Fibroblast of lung (primary cell): ENCODE measurements at places on chromosomes 3 and 15. TPM values are rescaled to one million over a fixed set of nuclear protein-coding genes. Genes with fewer than 3 reads are reported as not detected.

ERICH6 gene
- under 0.01 TPM in 1 of 2 replicates, not detected in the other for total RNA-seq

CACNA2D3 gene
- 0.77 and 1.8 TPM in 2 replicates for total RNA-seq

PAQR5 gene
- 9.8 and 16.2 TPM in 2 replicates for total RNA-seq

SLMAP gene
- total RNA-seq, result 43.1 and 55.5 TPM in 2 replicates

MASP1 gene
- total RNA-seq, result 56.2 and 328 TPM in 2 replicates

CLRN1 gene
- total RNA-seq, result not detected in 2 replicates

CHST13 gene
- total RNA-seq, result under 0.01 TPM in 2 replicates

RASGRP1 gene
- not detected in 2 replicates for total RNA-seq

TMIE gene
- 0.51 and 2.0 TPM in 2 replicates for total RNA-seq

GREM1 gene
- 113 and 364 TPM in 2 replicates for total RNA-seq

SCAMP2 gene
- 11.8 and 15.5 TPM in 2 replicates for total RNA-seq

CDHR4 gene
- under 0.01 TPM in 1 of 2 replicates, not detected in the other for total RNA-seq

RGMA gene
- total RNA-seq, result 1.3 and 1.5 TPM in 2 replicates

SERPINI2 gene
- not detected in 2 replicates for total RNA-seq

PPP1R14D gene
- not detected in 2 replicates for total RNA-seq

MAP4 gene
- total RNA-seq, result 81.7 and 152 TPM in 2 replicates

SPSB4 gene
- total RNA-seq, result not detected in 2 replicates

C3orf70 gene
- 0.26 and 0.33 TPM in 2 replicates for total RNA-seq

COL7A1 gene
- total RNA-seq, result 15.9 and 36.7 TPM in 2 replicates

BRK1 gene
- 112 and 114 TPM in 2 replicates for total RNA-seq

LRRN1 gene
- 0.26 and 0.33 TPM in 2 replicates for total RNA-seq

CCR8 gene
- not detected in 2 replicates for total RNA-seq

FMN1 gene
- total RNA-seq, result 27.7 and 43.8 TPM in 2 replicates

LDHAL6B gene
- total RNA-seq, result not detected in 2 replicates

CHL1 gene
- 0.33 and 2.1 TPM in 2 replicates for total RNA-seq

ARHGAP31 gene
- 3.3 and 3.5 TPM in 2 replicates for total RNA-seq

ALDH1A2 gene
- total RNA-seq, result 2.3 and 7.7 TPM in 2 replicates

GOLGA6L7 gene
- not detected in 2 replicates for total RNA-seq

RPL39L gene
- total RNA-seq, result 17.5 and 26.6 TPM in 2 replicates

IL16 gene
- total RNA-seq, result 3.1 and 5.0 TPM in 2 replicates

STARD9 gene
- 4.4 and 8.3 TPM in 2 replicates for total RNA-seq

CHDH gene
- total RNA-seq, result 0.77 and 0.83 TPM in 2 replicates

MRAS gene
- 48.0 and 73.0 TPM in 2 replicates for total RNA-seq

HHATL gene
- total RNA-seq, result not detected in 2 replicates

POTEB3 gene
- total RNA-seq, result not detected in 2 replicates

ANKUB1 gene
- total RNA-seq, result not detected in 2 replicates

CLEC3B gene
- 20.0 and 56.3 TPM in 2 replicates for total RNA-seq

ALDH1L1 gene
- not detected in 2 replicates for total RNA-seq

HOMER2 gene
- total RNA-seq, result 6.9 and 9.9 TPM in 2 replicates

SLC24A5 gene
- not detected in 2 replicates for total RNA-seq

IGSF10 gene
- 45.9 and 55.0 TPM in 2 replicates for total RNA-seq

BTLA gene
- total RNA-seq, result under 0.01 TPM in 1 of 2 replicates, not detected in the other

SHC4 gene
- total RNA-seq, result 0.77 and 1.5 TPM in 2 replicates

FAM3D gene
- total RNA-seq, result not detected in 2 replicates

KBTBD13 gene
- not detected in 2 replicates for total RNA-seq

AMT gene
- 0.77 and 2.6 TPM in 2 replicates for total RNA-seq

MED12L gene
- 4.3 and 4.9 TPM in 2 replicates for total RNA-seq

ADAMTSL3 gene
- 0.17 and 0.26 TPM in 2 replicates for total RNA-seq

C3orf22 gene
- total RNA-seq, result not detected in 2 replicates

DCBLD2 gene
- 69.9 and 98.1 TPM in 2 replicates for total RNA-seq
